ENCODE measurements at places on chromosomes 16 and 17.

GRCh38 chr16:66904428-66904845 is 14.2 kb downstream of the CDH16 start:
- DNase-seq = no peak

- DNase-seq = no peak
These were observed 38.9 kb downstream of the TMEM100 start for GRCh38 chr17:55683550-55684315.

GRCh38 chr16:85238233-85238647 is 126.0 kb upstream of the CIBAR2 start:
- peak; percentile 80 for DNase-seq

- DNase-seq = no peak
These were observed 90.0 kb downstream of the TMEM114 start for GRCh38 chr16:8500351-8500750.

DNA sequence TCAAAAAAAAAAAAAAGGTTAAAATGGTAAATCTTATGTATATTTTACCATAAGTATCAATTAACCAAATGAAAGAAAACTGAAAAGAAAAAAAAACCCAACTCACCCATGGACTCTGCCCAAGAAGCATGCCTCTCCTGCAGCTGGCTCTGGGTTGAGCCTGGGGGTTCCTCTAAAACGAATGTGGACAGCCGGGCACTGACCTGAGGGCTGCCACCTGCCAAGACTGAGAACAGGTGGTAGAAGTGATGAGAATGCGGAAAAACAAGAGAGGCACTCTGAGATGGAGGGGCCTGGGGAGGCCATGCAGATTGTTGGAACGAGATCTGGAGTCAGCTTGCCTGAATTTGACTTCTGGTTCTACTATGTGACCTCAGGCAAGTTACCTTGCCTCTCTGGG is 85.5 kb upstream of the MSI2 start:
- DNase-seq = no peak

DNA sequence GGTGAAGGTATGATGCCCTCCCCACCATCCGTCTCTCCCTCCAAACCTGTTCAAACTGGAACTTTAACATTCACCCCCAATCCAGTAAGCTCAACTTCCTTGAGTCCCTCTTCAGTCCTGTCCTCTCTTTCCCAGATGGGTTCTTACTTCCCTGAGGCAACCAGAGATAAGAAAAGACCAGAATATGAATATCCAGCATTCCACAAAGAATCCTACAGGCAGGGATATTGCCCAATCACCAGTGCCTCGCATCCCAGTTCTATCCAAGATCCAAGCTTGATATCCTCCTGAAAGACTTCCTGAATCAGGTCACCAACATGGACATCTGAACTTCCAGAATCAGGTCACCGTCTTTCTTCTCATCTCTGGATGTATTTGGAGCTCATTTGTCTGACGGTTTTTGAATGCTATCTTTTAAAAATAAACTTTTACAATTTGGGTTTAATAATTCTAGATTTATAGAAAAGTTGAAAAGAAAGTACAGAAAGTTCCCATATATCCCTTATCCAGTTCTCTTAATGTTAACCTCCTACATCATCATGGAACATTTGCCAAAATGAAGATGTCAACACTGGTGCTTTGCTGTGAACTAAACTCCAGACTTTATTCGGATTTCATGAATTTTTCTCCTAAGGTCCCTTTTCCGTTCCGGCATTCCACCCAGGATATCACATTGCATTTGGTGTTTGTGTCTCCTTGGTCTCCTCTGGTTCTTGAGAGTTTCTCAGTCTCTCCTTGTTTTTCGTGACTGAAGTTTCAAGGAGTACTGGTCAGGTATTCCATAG is 13.7 kb upstream of the COL1A1 start:
- DNase-seq = no peak

- no peak for DNase-seq
These were observed 149.1 kb downstream of the VPS53 start for GRCh38 chr17:565521-565920.

- DNase-seq = no peak
These were observed 1.4 kb downstream of the WIPI1 start for GRCh38 chr17:68455901-68456338.

GRCh38 chr16:48146131-48146530 is 9.7 kb downstream of the ABCC12 start:
- peak; percentile 71 for DNase-seq

DNA sequence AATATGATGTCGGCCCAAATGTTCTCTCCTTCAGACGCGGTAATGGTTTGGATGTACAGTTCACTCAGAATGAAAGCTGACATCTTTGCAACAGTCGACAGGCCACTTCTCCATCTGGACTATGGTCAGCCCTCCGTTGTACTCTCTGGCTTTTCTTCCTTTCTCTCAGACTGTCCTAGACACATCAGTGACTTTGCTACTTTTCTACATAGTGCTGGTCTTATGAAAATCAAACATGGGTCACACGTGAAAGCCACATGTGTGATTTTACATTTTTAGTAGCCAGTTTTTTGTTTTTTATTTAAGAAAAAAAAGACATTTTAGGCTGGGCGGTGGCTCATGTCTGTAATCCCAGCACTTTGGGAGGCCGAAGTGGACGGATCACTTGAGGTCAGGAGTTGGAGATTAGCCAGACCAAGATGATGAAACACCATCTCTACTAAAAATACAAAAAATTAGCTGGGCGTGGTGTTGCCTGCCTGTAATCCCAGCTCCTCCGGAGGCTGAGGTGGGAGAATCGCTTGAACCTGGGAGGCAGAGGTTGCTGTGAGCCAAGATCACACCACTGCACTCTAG is 644.1 kb downstream of the KCNJ2 start:
- no peak for DNase-seq

DNA sequence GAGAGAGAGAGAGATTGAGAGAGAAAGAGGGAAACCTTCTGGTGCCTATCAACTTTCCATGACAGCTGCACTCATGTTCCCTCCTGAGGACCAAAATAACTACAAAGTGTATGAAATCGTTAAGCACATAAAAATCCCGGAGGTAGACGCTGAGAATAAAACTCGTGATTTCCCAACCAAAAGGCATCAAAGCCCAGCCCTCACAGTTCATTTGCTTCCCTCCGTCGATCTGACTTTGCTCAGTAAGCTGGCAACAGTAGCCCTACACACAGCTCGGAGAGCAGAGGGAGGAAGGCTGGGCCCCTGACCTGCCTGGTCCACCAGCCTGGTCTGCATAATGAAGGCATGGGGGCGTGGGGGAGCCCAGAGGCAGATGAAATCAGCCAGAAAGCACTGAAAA is 273.9 kb upstream of the ZFHX3 start:
- DNase-seq = no peak

All from suprapubic skin (tissue), 4 donors.